B cell (primary cell): ENCODE measurements at places on chromosomes 3 and 15.
A peak's percentile ranks its signal among the peaks of the same experiment; 100 is the strongest.

DNA sequence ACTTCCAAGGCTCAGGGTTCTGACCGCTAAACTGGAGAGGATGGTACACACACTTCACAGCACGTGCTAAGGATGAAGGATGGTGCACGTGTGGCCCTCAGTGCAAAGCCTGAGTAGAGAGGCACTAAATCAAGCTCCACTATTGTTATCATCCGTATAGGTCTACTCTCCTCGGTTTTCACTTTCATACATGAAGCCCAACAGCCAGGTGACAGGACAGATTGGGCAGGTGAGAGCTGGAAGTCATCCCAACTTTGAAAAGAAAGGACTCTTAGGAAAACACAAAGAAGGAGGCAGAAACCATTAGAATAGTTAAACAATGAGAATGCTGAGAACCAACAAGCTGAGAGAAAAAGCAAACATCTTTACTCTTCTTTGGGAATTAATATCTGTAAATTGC, 21.1 kb downstream of the MAGI1 start:
- DNase-seq = no peak

- DNase-seq = no peak
Observed at GRCh38 chr3:50392101-50392715, 32.9 kb upstream of the TMEM115 start.

DNA sequence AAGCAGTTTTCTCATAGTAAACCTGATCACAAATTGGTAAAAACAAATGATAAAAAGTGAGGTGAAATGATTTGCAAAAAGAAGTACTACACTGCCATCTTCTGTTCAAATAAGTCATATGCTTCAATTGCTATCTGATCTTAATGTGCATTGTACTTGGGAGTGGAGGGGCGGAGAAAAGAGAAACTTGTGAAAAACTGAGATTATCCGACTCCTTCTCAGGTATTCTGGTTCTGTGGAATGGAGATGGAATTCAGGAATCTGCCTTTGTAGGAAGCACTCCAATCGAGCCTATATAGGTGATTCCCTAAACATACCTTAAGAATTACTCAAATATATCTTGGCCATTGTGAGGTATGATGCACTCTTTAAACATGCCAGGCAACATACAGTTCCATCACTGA, 180.6 kb downstream of the CHL1 start:
- peak; percentile 65 for DNase-seq

DNA sequence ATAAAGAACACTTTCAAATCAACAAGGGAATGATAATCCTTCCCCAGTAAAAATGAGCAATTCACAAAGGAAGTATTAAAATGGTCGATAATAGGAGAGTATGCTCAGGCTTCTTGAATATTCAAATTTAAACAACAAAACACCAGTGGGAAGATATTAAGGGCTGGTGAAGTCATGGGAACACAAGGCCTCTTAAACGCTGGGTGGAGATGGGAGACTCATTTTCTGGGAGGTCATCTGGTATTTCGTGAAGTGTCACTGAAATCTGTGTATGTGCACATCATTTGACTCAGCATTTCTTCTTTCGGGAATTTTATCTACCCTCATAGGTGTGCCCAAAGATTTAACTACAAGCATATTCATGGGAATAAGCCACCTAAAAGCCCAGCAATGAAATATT, 40.1 kb upstream of the CTXND1 start:
- DNase-seq = no peak

- DNase-seq = no peak
Observed at GRCh38 chr15:48307586-48307985, 23.6 kb upstream of the DUT start.

DNA sequence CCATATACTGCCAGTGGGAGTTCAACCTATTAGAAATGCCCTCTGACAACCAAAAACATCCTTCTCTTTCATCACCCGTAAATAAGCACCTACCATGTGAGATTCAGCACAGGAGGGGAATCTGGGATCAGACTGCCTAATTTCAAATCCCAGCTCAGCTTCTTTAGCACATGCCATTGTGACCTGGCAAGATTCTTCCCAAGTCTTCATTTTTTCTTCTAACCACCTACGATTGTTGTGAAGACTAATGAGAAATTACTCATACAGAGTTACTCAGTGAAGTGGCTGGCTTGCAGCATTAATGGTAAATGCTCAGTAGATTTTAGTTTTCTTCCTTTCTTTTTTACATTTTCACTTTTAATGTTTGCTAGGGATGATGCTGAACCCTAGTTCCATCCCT, 176.7 kb downstream of the PDZRN3 start:
- no peak for DNase-seq

DNA sequence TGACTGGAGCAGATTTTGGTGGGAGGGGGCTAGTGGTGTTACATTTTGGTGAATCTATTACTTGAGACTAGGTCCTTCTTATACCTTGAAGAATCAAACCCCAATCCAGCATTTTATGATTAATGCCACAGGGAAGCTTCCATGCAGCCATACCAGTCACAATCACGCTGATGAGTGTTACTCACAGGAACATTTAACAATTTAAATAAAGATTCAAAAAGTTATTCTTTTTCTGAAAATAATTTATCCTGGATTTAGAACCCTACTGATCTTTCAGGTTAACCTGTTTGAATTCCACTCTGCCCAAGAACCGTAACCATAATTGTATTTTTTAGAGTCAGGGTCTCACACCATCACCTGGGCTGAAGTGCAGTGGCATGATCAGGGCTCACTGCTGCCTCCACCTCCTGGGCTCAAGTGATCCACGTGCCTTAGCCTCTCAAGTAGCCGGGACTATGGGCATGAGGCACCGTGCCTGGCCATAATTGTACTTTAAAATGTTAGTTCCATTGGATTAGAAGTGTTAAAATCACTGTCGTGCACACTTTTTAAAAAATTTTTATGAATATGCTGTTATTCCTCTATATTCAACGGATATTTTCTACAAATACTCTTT, 929 bp upstream of the MTMR10 start:
- DNase-seq = no peak

DNA sequence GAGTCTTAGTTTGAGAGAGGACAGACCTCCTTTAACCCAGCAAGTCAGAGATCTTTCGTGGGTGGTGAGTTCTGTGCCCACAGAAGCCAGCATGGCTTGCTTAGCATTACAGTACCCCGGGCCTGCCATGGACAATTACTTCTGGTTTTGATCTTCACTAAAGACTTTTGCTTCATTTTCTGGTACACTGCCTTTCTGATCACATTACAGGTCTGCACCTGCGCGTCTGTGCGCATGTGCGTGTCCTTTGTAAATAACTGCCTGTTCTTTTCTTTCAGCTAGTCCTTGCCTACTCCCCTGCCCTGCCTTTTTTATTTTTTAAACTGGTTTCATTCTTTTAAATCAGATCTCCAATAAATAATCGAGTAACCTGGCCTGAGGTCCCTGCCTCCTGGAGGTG, 57.1 kb upstream of the CMTM8 start:
- DNase-seq = no peak

- DNase-seq = no peak
Observed at GRCh38 chr15:62964251-62964650, 78.3 kb upstream of the TPM1 start.

GRCh38 chr15:65801229-65801805, 9.2 kb upstream of the DENND4A start:
- no peak for DNase-seq

- no peak for DNase-seq
Observed at GRCh38 chr15:101004500-101004899, 85.3 kb downstream of the LRRK1 start.

DNA sequence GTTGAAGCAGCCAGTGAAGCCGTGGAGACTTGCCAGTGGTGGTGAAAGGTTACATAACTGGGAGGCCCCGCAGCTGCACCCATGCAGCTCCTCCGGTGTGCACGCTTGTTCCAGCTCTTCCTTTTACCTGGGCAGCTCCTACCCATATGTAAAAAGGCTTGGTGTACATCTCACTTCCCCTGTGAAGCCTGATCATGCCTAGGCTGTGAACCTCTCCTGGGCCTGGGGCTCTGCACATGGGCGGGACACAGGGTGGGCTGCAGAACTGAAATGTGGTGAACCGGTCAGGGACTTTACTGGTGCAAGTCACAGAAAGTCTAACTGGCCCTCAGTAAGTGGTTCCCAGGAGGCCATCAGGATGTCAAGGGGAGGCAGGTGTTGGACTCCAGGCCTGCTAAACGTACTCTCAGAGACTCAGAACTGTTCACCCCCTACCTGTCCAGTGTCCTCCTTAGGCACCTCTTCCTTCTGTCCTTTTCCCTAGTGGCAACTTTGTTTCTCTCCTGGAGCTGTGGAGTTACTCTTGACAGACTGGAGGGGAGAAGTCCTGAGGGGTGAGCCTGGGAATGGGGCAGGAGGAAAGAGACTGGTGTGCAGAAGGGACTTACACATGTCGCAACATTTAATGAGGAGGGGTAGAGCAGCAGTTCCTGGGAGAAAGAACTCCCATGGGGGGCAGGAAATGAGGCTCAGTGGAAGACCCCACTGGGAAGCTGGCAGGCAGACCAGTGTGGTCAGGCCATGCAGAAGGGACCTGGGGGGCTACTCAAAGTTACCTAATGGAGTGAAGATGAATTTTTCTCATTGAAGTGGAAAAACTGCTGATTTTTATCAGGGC, 148.1 kb downstream of the EEFSEC start:
- no peak for DNase-seq

DNA sequence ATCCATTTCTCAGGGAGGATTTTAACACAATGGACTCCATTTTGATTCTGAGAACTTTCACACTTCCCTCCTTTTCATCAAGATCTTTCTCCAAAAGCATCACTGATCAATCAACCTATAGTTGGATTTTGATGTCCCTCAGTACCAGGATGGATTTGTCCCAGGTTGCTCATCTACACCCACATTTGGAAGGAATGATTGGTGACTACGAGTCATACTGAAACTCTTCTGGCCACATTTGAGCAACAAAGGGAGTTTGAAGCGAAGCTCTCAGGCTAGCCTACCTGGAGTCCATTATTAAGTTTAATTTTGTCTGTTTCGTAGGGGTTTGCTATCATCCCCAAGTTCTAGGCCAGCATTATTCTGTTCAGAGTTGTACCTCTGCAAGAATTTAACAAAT, 31.3 kb upstream of the ATP8B4 start:
- no peak for DNase-seq

GRCh38 chr15:97761110-97761509, 199.4 kb upstream of the ARRDC4 start:
- no peak for DNase-seq

GRCh38 chr15:73353734-73354133, 15.0 kb downstream of the HCN4 start:
- DNase-seq = no peak

DNA sequence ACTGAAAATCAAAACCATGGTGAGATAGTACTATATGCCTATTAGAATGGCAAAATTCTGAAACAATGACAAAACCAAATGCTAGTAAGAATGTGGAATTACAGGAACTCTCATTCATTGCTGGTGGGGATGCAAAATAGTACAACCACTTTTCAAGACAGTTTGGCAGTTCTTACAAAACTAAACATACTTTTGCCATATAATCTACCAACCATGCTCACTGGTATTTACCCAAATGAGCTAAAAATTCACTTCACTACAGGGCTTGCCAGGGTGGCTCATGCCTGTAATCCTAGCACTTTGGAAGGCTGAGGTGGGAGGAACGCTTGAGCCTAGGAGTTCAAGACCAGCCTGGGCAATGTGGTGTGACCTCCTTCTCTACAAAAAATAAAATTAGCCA, 40.0 kb downstream of the MYO9A start:
- no peak for DNase-seq

DNA sequence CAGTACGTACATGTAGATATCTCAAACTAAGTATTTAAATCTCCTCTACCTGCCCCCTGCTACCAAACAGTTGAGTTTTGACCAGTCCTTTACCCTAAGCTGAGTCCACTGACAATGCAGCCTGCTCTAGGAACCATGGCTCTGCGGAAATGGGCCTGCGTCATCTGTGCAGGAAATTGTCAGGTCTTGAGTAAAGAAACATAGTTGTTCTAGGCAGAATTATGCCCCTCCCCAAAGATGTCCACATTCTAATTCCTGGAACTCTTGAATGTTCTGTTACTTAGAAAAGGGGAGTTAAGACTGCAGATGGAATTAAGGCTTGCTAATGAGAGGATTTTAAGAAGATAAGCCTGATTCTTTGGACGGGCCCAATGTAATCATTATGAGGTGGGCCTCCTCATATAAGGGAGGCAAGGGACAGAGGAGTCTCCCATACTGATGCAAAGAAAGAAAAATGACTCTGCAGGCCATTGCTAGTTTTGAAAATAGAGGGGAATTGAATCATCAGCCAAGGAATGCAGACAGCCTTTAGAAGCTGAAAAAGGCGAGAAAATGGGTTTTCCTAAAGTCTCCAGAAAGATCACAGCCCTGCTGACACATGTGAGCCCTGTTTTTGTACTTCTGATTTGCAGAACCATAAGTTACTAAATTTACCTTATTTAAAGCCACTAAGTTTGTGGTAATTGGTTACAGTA, 5.5 kb upstream of the VGLL3 start:
- no peak for DNase-seq

DNA sequence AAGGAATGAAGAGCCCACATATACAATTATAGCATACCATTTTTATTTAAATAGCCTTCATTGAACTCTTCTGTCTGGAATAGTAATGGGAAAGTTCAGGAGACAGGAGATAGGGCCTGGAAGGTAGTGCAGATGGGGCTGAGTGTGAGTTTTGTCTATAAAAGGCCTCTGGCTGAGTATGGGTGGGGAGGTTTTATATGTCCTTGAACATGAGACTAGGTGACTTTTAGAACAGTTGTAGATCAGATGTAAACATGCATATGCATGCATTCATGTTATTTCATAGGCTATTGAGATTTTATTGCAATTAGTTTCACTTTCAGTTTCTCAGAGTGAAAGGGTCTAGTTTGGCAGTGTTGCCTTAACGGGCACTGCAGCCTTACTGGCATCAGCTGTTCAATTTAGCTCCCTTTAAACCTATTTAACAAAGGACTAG, 27.1 kb downstream of the CGGBP1 start:
- DNase-seq = peak; percentile 67

DNA sequence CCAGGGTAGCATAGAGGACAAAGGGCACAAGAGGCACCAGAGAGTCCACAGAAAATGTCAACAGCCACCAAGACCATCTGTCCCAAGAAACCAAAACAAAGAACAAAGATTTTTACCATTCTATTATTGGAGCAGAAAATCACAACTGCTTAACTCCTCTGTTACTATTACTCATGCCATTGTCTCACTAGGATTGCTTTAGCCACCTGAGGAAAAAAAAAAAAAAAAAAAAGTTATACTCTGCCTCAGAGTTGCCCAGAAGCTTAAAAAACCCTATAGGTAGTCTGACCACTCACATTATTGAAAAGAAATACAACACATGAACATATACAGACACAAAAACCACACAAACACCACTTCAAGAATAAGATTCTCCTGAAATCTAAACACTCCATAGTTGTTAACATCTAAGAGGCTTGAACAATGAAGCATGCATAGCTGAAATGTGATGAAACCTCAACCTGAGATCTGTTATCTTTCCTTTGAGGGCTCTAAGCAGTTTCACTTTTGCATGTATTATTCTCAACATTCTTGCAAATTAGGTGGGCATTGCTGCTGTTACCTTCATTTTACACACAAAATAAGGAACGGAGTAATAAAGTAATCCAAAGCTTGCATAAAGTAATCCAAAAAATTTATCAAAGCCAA, 85.4 kb downstream of the IGSF11 start:
- no peak for DNase-seq
